ENCODE measurements at places on chromosomes 2 and 18.

DNA sequence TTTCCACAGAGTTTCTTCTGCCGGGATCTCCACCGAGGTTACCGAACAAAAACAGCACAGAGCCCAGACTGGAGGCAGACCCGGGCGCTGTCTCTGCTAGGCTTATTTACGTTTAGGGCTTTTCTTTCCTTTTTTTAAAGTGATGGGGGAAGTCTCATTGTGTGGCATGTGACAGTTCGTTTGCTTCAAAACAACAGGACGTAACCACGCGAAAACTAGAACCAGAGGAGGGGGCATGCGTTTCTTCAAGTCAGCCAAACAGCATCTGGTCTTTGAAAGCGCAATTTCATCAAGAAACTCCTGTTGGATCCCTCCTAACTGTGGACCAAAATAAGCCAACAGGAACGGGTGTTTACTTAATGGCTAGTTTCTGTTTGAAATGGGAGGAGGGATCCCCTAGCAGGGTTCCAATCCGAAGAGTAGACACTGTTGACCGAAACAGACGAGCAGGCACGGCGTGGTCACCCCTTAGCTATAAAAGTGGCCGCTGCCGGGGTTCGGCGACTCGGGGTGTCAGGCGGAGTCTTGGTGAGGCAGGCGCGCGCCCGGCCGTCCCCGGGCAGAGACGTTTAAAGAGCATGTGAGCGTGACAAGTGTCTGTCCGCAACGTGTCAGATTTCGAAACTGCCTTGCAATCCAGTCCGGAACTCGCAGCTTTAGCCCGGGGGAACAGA, 997 bp upstream of the TGIF1 start:
- peak; percentile 98 for DNase-seq

- peak; percentile 57 for DNase-seq
These were observed 270.0 kb upstream of the FN1 start for GRCh38 chr2:215705771-215706361.

DNA sequence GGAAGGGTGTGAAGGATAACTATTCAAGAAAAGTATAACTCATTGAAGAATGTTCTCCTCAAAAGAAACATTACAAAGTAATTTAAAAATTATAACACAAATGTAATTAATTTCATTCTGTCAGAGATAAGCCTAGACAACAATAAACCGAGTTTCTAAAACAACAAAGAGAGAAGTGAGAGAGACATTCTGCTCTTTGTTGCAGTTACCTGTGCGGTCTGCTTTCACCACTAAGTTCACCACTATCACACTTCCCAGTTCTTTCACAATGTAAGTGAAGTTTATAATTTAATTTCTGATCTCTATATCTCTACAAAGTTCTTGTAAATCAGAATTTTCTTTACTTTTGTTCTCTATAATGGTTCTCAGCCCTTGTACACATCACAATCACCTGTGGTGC, 76.3 kb upstream of the FRZB start:
- no peak for DNase-seq

GRCh38 chr2:59250307-59250677, 1009.2 kb upstream of the FANCL start:
- no peak for DNase-seq

DNA sequence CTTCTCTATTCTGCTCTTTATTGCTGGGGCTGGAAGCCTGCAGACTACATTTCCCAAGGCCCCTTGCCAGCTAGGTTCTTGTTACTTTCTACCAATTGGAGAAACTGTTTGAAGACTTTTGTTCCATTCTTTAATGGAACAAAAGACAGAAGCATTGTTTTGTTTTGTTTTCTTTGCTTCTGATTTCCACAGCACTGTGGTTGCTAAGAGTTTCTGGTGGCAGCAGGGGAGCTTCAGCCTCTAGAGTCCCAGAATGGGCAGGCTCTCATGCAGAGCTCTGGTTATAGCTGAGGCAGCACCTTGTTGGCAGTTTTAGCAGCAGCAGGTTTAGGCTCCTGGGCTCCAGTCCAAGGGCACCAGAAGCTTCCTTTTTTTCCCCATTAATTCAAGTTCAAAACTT, 234.3 kb downstream of the ETAA1 start:
- no peak for DNase-seq

- no peak for DNase-seq
These were observed 520.8 kb downstream of the FBXO15 start for GRCh38 chr18:73626859-73627258.

DNA sequence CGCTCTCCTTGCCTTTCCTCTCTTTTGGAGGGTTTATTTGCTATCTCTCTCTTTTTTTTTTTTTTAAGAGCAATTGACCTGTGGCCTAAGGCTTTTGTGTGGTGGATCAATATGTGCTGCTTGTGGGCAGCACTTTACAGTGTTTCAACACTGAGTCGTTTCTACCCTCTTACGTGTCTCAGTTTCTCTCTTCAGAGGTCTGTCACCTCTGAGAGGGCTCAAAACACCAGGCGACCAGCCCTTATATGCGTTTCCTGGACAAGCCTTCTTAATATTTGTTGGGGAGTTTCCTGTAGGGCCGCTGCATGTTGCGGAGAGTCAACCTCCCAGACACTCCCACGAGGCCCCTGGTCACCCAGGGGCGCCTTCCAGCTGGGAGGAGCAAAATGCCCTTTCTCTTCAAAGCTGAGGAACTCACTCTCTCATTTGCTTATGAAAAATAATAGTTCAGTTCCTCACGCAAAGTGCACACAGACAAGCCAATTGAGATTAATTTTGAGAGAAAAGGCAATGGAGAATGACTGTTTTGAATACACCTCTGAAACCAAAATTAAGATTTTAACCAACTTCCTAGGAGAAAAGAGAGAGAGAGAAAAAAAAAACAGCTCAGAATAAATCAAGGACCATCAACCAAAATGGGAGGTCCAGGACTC, 96.3 kb upstream of the B3GNT2 start:
- DNase-seq: no peak

DNA sequence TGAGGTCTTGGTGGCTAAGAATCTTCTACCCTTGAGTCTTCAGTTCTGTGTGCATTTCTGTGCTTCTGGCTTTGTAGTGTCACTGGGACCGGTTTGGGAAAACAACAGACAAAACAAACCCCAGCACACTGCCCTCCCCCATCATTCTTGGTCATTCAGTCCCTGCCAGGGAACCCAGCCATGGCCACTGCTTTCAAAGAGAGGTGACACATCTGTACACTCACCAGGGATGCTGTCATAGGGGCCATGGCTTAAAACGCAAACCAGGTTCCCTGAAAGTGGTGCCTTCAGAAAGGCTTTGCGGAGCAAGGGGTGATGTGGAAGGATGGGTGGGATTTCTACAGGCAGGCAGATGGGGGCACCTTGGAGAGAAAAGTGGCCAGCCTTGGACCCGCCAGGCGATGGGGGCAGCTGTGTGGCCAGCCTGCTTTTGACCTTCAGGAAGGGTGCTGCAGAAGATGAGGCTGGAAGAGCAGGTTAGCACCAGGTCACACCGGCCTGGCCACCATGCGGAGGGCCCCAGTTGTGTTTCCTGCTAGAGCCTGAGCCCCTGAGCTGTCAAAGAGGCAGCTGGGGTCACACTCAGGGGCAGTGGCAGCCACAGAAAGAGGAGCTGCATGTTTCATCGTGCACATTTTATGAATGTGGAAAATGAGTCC, 101.3 kb downstream of the INHBB start:
- no peak for DNase-seq

GRCh38 chr2:28002181-28002580, 111.7 kb downstream of the BABAM2 start:
- no peak for DNase-seq

DNA sequence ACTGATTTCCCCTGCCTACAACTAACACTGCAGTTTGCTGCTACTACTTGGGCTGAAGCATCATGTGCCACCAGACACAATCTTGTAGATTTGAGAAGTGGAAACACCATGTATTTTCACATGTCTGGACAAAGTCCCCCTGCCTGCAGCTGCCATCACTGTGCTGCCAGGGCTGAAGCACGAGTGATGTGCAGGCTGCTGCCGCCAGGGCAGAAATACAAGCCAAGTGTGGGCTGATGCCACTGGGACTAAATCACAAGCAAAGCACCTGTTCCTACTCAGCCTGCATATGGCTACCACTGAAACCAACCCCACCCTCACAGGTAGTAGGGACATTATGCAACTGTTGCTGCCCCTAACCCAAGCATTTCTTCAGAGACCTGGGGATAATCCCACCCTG, 179.5 kb upstream of the SLC35G4 start:
- DNase-seq: no peak

DNA sequence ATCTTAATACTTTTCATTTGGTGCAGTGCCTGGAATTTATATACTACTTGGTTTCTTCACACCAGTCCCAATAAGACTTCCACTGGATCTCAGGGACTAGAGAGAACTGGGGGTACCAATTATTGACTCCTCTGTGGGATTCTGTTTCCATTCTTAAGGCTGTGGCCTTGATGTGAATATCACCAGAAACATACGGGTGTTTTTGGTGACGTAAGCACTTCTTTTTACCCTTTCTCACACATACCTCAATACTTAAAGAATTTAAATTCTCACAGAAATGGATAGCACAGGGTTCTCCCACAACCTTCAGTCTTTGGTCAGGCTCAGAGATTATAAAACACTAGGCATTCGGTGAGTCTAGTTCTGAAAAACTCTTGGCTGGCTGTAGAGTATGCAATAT, 84.1 kb downstream of the SUCLG1 start:
- no peak for DNase-seq

DNA sequence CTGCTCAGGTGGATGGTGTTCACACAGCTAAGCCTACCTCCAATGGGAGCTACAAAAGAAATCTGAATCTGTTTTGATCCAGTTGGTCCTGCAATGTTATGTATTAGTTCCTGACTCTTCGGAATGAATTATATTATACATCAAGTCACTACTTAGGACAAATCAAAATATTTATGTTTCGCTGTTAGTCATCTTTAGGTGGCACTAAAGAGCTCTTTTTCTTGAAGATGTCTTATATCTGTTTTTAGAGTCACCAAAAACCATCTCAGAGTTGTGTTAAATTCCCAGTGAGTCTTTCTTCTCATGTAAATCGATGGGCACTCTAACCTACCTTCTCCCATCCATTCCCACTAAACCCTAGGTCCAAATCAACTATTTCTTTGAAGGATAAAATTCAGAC, 2.2 kb downstream of the DNER start:
- DNase-seq: no peak

- peak; percentile 34 for DNase-seq
These were observed 66.2 kb downstream of the MDH1 start for GRCh38 chr2:63654959-63655358.

GRCh38 chr2:112493858-112494648, 12.1 kb downstream of the TTL start:
- peak; percentile 82 for DNase-seq

DNA sequence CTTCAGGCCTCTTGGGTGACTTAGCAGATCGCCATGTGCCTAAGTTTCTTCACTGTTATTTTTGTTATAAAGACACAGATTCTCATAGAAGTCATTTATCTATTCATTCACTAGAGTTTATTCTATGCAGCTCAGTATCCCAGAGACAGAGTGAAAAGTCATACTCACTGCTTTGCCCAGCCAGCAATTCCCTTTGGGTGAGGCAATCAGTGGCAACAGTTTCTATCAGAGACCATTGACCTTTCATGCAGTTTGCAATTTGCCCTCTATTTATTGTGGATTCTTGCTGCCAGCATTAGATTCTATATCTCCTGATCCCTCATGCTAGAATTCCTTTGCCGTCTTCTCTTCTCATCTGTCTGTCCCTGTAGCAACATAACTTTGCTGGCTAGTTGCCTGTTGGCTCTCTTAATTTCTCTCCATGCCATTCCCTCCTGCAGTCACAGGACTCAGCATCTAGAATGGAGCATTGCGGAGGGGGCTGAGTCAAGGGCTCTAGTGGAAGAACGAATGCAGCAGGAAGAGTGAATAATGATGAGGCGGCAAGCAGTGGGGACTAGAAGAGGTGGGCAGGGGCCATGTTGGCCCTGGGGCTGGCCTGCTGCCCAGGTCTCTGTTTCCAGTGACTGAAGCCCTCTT, 12.2 kb downstream of the SLC9A4 start:
- no peak for DNase-seq

- no peak for DNase-seq
These were observed 98.6 kb upstream of the ITPRID2 start for GRCh38 chr2:181792906-181793305.

DNA sequence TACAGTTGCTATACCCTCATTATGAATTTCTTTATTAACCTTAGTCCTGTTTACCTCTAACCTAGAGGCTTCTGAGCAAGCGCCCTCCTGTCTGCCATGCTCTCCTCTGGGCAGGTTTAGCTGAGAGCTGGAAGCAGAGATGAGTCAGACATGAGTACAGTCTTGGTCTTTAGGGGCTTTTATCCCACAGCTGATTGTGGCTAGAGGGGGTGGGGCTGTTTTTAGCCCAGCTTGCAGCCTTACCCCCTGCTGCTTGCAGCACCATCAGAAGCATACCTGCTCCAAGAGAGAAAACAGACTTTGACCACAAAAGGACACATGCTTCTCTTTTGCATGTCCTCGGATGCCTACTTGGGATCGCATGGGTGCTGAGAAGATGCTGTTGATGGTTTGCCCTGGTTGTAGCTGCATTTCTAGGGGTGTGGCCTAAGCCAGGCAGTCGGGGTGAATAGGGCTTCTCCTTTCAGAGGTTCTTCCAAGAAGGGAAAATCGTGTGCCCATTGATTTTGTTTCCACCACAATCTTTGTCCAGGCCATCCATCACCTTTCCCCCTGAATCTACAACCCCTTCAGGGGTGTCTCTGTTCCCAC, 115.0 kb upstream of the LGALSL start:
- DNase-seq: no peak

GRCh38 chr2:42964439-42965083, 172.2 kb upstream of the HAAO start:
- peak; percentile 95 for DNase-seq

GRCh38 chr2:123908522-123908921, 116.6 kb upstream of the CNTNAP5 start:
- no peak for DNase-seq

DNA sequence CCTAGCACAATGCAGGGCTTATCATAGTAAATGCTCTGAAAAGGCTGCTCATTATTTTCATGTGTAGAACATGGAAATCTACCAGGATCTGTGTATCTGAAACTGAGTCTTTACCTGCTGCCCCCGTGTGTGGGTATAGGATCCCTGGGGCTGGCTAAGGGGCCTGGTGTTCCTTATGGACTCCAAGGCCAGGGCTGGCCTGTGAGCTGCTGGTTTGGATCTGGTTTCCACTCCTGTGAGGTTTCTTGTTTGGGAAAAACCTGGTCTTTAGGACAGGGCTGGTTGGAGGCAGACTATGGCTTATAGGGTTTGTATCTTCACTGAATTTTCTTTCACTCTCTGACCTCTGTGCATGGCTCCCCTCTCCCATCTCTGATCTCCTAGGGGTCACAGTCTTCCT, 80.8 kb downstream of the DYSF start:
- DNase-seq: no peak

All from EH (cell line).